ENCODE measurements at places on chromosomes 1 and 21. TPM values are rescaled to one million over a fixed set of nuclear protein-coding genes. Genes with fewer than 3 reads are reported as not detected.

DNA sequence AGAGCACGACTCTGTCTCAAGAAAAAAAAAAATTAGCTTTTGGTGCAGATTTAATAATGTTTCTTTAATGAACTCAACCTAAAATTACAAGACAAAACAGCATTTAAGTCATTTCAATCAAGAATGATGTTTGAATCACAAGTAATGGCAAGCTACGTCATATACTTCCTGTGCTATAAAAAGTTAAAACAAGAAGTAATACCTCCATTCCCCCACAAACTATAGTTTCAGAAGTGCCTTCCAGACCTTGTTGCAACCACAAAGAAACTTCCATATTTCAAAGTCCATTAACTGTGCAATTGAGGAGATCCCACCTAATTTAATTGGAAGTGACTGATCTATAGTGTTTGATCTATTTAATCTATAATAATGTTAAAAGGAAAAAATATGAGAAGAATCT lies 15.1 kb downstream of the NRDC start:
- no peak for DNase-seq

DNA sequence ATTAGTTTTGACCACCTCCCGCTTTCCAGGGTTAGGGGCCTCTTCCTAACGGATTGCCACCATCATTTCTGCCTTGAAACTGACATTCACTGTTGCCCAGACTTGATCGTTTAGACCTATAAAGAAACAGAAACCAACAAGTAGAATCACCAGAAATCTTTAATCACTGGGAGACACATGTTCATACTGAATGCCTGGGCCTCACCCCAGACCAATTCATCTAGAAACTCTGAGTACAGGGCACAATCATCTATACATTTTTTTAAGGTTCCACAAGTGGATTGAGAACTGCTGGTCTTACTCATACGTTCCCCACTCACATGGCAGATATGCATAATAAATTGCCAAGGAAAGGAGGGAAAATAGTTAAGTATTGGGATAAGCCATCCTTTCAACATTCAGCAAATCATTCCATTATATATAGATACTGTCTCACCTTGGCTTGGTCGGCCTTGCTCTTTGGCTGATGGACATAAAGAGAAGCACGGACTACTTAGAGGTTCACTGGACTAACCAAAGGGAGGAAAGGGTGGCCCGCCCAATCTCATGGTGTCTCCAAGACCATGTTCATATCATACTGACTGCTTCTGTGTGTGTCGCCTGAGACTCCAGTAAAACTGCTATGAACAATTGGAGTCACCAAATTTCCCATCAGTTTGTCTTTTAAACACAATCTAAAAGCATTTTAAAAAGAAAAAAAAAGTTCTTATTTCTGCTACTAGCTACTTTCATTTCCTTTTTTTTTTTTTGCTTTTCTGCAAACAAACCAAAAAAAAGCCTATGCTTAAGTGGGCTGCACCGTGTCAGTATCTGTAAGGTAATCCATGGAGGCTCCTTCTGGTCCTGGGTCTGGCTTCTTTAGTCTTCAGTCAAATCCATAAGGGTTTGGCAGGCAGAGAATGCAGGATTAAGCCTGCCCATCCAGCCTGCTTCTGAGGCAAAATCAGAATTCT lies 9.4 kb upstream of the TARBP1 start:
- no peak for DNase-seq

DNA sequence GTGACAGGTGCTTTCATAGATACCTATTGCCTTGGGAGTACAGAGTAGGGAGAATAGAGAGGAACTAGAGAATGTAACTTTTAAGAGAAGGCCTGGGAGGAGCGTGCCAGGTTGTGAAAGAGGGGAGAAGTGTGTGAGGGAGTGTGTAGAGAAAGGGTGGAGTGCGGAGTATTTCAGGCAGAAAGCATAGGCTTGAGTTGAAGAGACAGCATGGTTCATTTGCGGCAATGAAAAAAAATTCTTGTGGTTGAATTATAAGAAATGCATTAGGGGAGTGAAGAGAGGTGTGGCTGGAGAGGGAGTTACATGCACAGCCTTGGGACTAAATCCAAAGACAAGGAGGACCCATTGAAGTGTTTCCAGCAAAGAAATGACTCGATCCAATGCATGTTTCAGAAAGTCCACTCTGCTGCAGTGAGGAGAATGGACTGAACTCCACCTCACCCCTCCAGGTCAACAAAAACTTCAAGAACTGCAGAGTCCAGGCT lies 81.7 kb upstream of the ADAM30 start:
- no peak for DNase-seq

GRCh38 chr1:161962091-161962887 lies 61.4 kb downstream of the OLFML2B start:
- DNase-seq, result no peak

DNA sequence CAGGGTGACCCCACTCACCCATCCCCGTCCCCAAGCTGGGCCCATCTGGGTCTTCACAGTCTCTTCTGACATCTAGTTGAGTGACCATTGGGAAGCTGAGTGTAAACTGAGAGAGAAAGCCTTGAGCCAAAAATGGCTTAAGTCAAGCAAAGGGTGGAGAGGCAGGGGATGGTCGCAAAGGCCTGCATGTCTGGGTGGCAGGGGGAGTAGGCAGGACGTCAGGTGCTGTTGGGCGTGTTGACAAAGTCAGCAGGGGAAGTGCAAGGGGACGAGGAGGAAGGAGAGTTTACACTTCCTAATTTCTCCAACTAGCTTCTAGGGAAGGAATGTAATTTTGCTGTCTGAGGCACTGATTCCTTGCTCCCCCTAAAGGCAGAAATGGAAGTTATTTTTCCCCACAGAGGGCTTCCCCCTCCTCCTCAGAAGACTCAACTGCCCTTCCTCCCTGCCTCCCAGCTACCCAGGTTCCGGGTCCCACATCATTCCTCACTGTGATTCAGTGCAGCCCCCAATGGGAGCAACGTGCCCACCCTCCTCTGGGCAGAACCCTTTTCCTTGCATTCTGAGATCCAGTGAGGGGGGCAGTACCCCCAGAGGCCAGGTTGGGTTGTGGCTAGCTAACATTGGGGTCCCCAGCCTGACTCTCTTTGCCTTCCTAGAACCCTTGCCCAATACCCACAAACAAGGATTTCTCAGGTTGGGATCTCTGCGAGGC lies 1.2 kb upstream of the ADORA1 start:
- DNase-seq, result no peak

DNA sequence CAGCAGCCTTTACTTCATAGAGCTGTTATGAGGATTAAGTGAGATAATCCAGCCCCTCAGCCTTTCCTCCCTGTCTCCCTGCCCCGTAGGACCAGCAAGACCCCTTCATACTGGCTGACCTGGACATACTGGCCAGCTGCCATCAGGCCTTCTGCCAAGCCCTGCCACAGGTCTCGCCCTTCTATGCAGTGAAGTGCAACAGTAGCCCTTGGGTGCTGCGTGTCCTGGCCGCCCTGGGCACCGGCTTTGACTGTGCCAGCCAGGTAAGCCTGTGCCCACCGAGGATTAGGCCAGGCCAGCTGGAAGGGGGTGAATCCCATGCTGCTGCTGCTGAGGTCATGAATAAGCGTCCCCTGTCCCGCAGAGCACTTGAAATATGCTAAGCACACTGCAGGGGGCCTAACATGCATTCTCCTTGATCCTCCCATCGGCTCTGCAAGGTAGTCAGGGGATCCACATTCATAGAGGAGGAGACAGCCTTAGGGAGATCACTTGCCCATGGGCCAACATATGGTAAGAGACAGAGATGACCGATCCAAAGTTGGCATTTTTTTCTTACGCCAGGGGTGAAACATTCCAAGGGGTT lies 73.3 kb upstream of the TINAGL1 start:
- peak; percentile 28 for DNase-seq

The DONSON gene
- total RNA-seq, result 6.5 TPM

Measured in ureter (tissue), 1 donor.